Esophagus mucosa (tissue), 1 donor: ENCODE measurements at places on chromosomes 1 and 21. TPM values are rescaled to one million over a fixed set of nuclear protein-coding genes. Genes with fewer than 3 reads are reported as not detected.

COL11A1 gene
- total RNA-seq: not detected

NHLH1 gene
- 0.08 TPM for total RNA-seq

SLC35F3 gene
- 0.68 TPM for total RNA-seq

EXTL1 gene
- total RNA-seq: not detected

USP25 gene
- total RNA-seq: 28.4 TPM
